ENCODE measurements at places on chromosomes 13 and 19. TPM values are rescaled to one million over a fixed set of nuclear protein-coding genes. Genes with fewer than 3 reads are reported as not detected.

- peaks cover 24% of the 10 kb centered on the region for H3K36me3 ChIP-seq
- DNase-seq, result peak; percentile 13
- no peaks in the 10 kb centered on the region for H3K27me3 ChIP-seq
- no peak overlapping the region for H3K4me3 ChIP-seq
Observed at GRCh38 chr19:899336-900042, 6.2 kb downstream of the RNU6-9 start.

DNA sequence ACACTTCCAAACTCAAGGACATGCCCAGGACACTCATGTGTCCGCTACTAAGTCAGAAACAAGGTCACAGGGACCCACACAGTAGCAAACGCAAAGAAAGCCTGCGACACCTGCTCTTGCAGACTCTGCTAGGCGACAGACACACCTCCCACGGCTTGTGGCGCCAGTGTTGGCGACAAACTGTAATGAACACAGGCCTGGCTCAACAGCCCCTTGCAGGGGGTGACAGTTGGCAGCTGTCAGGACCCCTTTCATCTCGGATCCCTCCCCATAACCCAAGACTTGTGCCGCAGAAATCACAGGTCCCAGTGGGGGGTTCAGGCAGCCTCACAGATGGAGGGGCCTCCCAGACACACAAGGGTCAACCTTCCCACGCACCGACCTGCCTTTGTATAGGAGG is 364 bp downstream of the CKM start:
- no peaks in the 10 kb centered on the region for H3K27me3 ChIP-seq
- peak overlapping the region; percentile 97 for H3K27ac ChIP-seq

GRCh38 chr13:45301263-45301662 is 39.7 kb downstream of the TPT1 start:
- H3K27ac ChIP-seq, result no peak overlapping the region
- DNase-seq, result no peak
- no peak overlapping the region for H3K4me3 ChIP-seq
- no peaks in the 10 kb centered on the region for H3K27me3 ChIP-seq

DNA sequence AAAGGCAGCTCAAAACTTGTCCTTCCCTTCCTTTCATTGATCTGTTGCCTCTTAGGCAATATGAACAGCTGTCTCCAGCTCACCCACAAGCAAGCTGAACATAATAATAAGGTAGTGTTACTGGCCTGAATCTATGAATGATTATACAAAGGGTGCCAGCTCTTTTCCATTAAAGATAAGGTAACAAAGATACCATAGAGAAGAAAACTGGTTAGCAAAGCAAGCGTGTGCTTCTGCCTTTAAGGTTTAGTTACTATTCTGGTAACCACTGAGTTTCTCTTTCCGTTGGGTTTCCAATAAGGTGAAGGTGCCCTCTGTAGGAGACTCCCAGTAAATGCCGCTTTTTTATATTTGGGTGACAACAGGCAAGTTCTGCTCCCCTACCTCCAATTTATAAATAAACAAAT is 12.1 kb upstream of the DACH1 start:
- DNase-seq, result no peak
- H3K4me1 ChIP-seq, result no peaks in the 10 kb centered on the region
- H3K27me3 ChIP-seq, result no peaks in the 10 kb centered on the region
- no peak overlapping the region for H3K4me3 ChIP-seq
- H3K27ac ChIP-seq, result no peak overlapping the region

DNA sequence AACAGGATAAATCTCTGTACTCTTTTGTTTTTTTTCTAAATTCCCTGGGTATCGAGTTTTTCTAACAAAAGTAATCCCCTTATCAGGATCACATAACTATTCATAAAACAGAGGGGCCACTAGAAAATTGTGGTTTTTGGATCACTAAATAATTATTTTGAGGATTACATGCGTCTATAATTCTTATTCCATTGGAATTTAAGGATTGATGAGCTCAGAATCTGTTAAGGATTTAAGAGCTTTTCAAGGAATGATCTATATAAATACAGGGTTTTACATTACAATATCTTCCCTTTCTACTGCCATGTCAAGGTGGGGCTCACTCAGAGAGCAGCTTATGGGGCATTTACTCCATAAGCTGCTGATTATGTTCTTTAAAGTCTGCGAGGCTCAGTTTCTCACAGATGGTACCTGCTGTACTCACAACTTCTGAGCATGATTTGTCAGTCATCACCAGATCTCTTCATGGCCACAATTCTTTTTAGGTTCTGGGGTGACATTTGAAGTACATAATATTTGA is 449.8 kb downstream of the PCDH17 start:
- no peak overlapping the region for H3K27ac ChIP-seq
- no peaks in the 10 kb centered on the region for H3K4me1 ChIP-seq
- no peaks in the 10 kb centered on the region for H3K27me3 ChIP-seq
- no peak overlapping the region for H3K4me3 ChIP-seq
- H3K36me3 ChIP-seq, result no peaks in the 10 kb centered on the region
- no peak for DNase-seq

DNA sequence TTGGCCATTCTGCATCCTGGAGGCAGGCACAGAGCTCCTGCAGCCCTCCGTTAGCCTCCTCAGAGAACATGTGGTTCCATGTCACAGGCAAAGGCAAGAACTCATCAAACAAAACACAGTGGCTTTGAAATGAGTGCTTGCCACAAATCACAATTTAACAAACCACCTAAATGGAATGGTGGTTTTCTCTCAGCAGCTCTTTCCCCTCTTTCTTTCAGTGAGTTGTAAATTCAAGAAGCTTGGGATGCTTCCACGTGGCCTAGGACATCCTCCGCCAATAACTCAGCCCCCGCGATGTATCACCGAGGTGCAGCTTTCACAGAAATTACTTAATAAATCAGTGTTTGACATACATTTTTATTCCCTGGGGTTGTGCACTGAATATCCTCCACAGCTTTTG is 65.4 kb upstream of the RFC3 start:
- no peaks in the 10 kb centered on the region for H3K27me3 ChIP-seq
- DNase-seq, result no peak
- no peaks in the 10 kb centered on the region for H3K4me1 ChIP-seq
- H3K36me3 ChIP-seq, result no peaks in the 10 kb centered on the region
- no peak overlapping the region for H3K27ac ChIP-seq
- H3K4me3 ChIP-seq, result no peak overlapping the region

DNA sequence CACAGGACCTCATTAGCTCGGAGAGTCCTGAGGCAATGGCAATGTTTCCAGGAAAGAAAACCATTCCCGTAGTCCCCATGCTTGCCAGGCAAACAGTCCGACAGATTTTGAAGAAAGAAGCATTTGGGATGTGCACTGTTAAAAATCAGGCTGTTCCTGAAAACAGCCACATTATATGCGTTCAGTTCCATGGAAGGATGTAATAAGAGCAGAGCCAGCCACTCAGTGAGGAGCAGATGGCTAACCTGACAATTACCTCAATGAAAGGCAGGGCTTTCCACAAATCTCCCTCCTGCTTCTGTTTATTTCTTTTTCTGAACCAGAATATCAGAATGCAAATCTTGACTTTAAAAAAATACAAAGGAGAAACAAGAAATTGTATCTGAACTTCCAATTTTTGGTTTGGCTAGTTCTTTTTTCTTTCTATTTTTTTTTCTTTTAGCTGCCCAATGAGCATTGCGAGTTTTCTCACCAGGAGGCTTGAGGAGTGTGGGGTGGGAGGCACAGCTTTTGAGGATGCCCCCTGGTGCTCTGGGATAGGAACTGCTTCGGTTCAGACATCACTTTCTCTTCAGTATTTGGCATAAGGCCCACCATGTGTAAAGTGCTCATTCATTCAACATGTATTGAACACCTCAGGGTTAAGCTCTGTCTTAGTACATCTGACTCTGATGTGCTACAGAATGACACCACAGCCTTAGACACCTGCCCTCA is 124.2 kb downstream of the TBC1D4 start:
- no peak for DNase-seq
- no peaks in the 10 kb centered on the region for H3K27me3 ChIP-seq
- no peak overlapping the region for H3K4me3 ChIP-seq
- peaks cover 45% of the 10 kb centered on the region for H3K4me1 ChIP-seq

- H3K4me1 ChIP-seq, result no peaks in the 10 kb centered on the region
- DNase-seq, result peak; percentile 79
- H3K36me3 ChIP-seq, result no peaks in the 10 kb centered on the region
- peak overlapping the region; percentile 73 for H3K4me3 ChIP-seq
- H3K27ac ChIP-seq, result peak overlapping the region; percentile 69
Observed at GRCh38 chr19:459724-460511, 915 bp downstream of the SHC2 start.

DNA sequence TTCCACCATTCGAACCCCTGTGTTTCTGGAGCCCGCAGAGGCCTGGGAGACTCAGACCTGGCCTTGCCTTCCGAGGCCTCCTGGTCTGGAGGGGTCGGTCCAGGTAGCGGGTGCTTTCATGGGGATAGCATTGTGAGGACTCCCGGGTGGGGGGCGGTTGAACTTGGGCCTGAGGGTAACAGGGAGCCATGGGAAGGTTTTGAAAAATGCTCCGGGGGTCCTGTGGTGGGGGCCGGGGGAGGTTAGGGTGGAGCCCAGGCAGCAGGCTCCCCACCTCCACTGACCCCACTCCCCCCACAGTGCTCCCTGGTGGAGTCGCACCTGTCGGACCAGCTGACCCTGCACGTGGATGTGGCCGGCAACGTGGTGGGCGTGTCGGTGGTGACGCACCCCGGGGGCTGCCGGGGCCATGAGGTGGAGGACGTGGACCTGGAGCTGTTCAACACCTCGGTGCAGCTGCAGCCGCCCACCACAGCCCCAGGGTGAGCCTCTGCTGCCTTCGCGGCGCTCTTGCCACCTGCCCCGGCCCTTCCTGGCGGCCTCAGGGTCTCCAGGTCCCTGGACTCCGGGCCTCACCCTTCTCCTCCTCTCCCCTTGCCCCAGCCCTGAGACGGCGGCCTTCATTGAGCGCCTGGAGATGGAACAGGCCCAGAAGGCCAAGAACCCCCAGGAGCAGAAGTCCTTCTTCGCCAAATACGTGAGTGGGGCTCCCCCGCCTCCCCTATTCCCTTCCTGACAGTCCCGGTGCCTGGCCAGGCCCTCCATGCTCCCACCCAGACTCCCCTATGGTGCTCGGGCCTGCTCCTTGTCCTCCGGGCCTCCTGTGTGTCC is 3.8 kb upstream of the GARIN5A start:
- no peak overlapping the region for H3K4me3 ChIP-seq
- H3K4me1 ChIP-seq, result peaks cover 17% of the 10 kb centered on the region
- H3K36me3 ChIP-seq, result peaks cover 4% of the 10 kb centered on the region
- H3K27me3 ChIP-seq, result no peaks in the 10 kb centered on the region
- no peak overlapping the region for H3K27ac ChIP-seq

GRCh38 chr19:38656171-38656981 is 8.9 kb downstream of the ACTN4 start:
- H3K27me3 ChIP-seq, result no peaks in the 10 kb centered on the region
- H3K36me3 ChIP-seq, result no peaks in the 10 kb centered on the region
- peak overlapping the region; percentile 95 for H3K27ac ChIP-seq
- no peak for DNase-seq

DNA sequence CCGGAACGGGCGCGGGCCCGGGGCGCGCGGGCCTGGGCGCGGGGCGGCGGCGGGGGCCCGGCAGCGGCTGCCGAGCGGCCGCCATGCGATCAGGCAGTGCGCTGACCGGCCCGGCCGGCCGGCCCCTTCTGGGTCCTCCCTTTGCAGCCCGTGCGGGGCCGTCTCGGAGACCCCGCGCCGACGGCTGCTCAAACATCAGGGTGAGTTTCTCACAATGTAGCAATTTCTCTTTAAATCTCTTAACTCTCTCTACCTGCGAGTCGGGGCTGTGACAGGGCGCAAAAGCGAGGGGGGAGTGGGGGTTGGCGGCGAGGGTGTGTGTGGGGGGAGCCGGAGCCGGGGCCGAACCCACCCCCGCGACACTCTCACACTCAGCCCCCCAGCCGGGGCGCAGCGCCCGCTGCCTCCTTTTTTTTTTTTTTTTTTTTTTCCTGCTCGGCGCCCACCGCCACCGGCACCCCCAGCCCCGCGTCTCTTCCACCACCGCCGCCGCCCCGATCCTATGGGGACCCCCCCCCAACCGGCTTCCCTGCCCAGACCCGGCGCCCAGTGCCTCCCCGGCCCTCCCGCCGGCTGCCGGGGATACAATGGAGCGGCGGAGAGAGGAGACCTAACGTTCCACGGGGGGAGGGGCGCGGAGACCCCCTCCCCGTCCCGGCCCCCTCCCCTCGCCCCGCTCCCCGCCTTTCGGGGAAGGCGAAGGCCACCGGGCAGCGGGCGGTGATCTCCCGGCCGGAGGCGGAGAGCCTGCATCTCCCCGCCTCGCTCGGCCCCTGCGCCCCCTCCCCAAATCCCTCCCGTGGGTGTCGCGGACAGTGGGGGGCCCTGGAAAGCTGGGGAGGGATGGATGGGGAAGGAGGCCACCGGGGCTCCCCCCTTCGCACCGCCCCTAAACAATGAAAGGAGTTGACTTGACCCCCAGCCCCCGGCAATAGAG is at the start of gene BICRA:
Gene BICRA, plus strand, starts transcription at position 166 of the 937 bp plus-strand sequence. CDS start 64,441 bp downstream, outside the sequence.
- H3K4me1 ChIP-seq, result peaks cover 36% of the 10 kb centered on the region
- DNase-seq, result peak; percentile 94

DNA sequence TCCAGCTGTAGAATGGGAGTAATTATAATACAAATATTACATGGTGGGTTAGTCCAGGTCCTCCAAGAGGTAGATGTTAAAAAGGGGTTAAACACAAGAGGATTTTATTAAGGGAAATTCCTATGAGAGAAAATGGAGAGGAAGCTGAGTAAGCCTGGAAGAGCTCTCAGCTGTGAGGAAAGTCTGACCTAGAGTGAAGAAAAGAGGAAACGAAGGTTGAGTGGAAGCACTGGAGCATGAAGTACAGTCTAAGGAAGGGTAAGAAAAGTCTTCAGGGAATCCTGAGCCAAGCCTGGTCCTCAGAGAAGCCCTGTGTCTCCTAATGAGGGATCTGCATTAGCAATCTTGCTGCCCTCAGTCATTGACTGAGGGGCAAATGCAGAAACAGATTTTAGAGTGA is 506.2 kb downstream of the GPC5 start:
- H3K36me3 ChIP-seq, result no peaks in the 10 kb centered on the region
- no peaks in the 10 kb centered on the region for H3K4me1 ChIP-seq
- H3K27me3 ChIP-seq, result no peaks in the 10 kb centered on the region
- no peak overlapping the region for H3K4me3 ChIP-seq
- DNase-seq, result no peak

- H3K4me1 ChIP-seq, result no peaks in the 10 kb centered on the region
- DNase-seq, result no peak
- H3K4me3 ChIP-seq, result no peak overlapping the region
Observed at GRCh38 chr19:14218620-14219330, 12.8 kb upstream of the ADGRL1 start.

DNA sequence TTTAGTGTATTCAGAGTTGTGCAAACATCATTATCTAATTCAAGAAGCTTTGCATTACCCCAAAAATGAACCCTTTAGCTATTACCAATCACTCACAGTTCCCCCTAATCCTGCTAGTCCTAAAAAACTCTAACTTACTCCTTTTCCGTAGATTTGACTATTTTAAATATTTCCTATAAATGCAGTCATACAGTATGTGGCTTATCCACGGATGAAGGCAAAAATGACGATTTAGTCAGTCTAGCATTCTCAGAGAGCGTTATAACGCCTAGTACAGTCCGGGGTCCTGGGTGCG is 587 bp upstream of the ZNF383 start:
- no peak for DNase-seq
- no peaks in the 10 kb centered on the region for H3K27me3 ChIP-seq
- no peaks in the 10 kb centered on the region for H3K36me3 ChIP-seq
- H3K4me1 ChIP-seq, result no peaks in the 10 kb centered on the region

The KCNRG gene
- total RNA-seq, result 0.46 TPM

The KIR2DL3 gene
- total RNA-seq, result not detected

The ACER1 gene
- not detected for total RNA-seq

The DACT3 gene
- 1.0 TPM for total RNA-seq
